ENCODE measurements at places on chromosomes 16 and 17.
A peak's percentile ranks its signal among the peaks of the same experiment; 100 is the strongest.

DNA sequence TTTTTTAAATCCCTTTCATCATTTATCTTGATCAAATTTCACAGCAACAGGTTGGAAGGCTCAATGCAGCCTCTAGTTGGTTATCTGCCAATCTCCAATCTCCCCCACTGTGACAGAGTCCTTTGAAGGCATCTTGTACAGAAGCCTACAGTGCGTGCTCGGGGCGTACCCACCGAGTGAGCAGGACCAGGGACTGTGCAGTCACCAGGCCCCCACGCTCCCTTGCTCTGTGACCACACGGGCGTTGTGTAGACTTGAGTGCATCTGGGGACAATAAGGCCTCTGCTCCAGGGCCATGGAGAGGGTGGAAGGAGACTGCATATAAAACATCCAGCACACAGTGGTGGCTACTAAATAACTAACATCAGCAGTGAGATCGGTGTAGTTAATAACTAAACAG, 63.4 kb downstream of the GTF3C1 start:
- DNase-seq: no peak

DNA sequence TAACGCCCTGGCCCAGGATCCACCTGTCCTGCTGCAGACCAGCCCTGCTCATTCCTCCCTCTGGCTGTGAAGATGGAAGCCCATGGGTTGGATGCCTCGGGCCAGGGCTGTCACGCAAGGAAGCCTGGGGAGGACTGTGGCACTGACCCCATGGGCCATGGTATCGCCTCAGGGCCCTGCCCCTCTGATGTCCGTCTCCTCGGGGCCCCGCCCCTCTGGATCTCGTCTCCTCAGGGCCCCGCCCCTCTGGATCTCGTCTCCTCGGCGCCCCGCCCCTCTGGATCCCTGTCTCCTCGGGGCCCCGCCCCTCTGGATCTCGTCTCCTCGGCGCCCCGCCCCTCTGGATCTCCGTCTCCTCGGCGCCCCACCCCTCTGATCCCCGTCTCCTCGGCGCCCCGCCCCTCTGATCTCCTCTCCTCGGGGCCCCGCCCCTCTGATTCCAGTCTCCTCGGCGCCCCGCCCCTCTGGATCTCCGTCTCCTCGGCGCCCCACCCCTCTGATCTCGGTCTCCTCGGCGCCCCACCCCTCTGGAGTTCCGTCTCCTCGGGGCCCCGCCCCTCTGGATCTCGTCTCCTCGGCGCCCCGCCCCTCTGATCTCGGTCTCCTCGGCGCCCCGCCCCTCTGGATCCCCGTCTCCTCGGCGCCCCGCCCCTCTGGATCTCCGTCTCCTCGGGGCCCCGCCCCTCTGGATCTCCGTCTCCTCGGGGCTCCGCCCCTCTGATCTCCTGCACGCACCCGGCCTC, 24.0 kb downstream of the METRNL start:
- no peak for DNase-seq

GRCh38 chr17:550041-550398, 164.6 kb downstream of the VPS53 start:
- DNase-seq: peak; percentile 14

GRCh38 chr17:49050611-49051010, 53.4 kb downstream of the IGF2BP1 start:
- DNase-seq: no peak

DNA sequence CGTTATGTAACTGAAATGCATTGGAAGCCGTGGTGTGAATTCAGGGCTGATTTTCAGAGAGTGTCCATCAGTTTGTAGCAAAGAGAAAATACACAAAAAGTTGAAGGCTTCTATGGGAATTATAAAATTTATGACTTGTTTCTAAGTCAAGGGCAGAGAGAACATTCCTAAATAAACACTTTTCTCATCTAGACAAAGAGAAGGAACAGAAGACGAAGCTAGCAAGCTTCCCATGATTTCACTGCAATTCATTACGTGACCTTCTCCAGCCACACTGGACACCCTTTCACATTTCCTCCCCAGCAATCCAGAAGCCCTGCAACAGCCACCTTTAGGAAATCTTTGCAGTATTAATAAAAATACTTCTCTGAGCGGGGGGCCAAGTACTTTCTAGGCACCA, 67.8 kb downstream of the TMEM100 start:
- DNase-seq: no peak

GRCh38 chr17:31283841-31284240, 13.2 kb downstream of the OMG start:
- no peak for DNase-seq

- peak; percentile 77 for DNase-seq
Measured at GRCh38 chr17:81641825-81642489, 5.0 kb downstream of the TSPAN10 start.

DNA sequence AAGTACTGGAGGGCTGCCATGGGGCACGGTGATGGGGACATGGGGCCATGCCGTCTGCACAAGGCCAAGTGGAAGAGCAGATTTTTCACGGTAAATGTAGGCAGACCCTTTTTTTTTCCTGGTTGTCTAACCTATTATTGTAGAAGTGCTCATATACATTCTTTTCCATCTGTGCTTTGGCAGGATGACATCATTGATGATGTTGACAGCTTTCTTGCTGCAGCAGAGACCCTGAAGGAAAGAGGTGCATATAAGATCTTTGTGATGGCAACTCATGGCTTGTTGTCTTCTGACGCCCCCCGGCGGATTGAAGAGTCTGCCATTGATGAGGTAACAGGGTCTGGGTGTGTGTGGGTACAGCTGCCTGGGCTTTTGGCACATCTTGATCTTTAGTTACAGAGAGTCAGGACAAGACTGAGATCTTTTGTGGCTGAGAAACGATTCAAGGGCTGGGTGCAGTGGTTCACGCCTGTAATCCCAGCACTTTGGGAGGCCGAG, 23.3 kb upstream of the SLC5A10 start:
- DNase-seq: no peak

- no peak for DNase-seq
Measured at GRCh38 chr17:7747635-7748071, 30.1 kb downstream of the DNAH2 start.

GRCh38 chr17:50255766-50256635, 18.3 kb upstream of the TMEM92 start:
- DNase-seq: no peak

- DNase-seq: no peak
Measured at GRCh38 chr16:87350681-87351319, 32.8 kb downstream of the FBXO31 start.

GRCh38 chr16:10594312-10594950, 14.0 kb upstream of the EMP2 start:
- DNase-seq: no peak

- DNase-seq: no peak
Measured at GRCh38 chr17:5545051-5545987, 39.0 kb downstream of the NLRP1 start.

DNA sequence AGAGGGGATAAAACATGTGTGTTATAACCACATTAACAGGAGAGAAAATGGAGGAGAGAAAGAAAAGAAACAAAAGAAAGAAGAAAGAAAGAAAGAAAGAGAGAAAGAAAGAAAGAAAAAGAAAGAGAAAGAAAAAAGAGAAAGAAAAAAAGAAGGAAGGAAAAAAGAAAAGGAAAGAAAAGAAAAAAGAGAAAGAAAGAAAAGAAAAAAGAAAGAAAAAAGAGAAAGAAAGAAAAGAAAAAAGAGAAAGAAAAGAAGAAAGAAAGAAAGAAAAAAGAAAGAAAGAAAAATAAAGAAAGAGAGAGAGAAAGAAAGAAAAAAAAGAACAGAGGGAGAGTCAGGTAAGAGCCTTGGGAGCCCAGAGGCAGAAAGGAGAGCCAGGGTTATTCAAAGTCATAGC, 446.6 kb upstream of the ASIC2 start:
- DNase-seq: no peak

GRCh38 chr16:11390573-11391495, 45.6 kb downstream of the RMI2 start:
- no peak for DNase-seq

DNA sequence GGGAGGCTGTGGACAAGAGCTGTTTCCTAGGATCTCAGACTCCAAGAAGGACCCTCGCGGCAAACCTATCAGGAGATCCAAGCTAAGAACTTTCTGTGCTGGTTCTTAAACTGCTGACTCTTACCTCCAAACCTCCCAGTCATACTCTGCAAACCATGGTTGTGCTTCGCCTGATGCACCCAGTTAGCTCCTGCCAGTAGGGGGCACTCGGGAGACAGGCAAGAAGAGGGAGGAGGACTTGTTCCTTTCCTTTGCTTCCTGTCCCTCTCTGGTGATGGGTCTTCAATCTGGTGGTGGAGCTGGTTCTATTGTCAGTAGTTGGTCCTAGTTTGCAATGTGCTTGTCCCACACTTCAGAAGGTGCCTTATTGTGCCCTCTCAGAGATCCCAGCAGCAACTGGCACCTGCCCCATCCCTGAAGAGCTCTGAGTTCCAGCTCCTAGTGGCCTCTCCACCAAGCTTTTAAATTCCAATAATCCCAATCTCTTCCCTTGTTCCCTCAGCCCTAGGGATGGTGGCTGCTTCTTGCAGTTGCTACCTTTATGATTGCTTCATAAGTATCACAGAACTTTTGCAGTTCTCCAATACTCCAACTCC, 113.5 kb upstream of the RPL38 start:
- peak; percentile 11 for DNase-seq

GRCh38 chr16:51184702-51185433, 33.8 kb upstream of the SALL1 start:
- DNase-seq: no peak

DNA sequence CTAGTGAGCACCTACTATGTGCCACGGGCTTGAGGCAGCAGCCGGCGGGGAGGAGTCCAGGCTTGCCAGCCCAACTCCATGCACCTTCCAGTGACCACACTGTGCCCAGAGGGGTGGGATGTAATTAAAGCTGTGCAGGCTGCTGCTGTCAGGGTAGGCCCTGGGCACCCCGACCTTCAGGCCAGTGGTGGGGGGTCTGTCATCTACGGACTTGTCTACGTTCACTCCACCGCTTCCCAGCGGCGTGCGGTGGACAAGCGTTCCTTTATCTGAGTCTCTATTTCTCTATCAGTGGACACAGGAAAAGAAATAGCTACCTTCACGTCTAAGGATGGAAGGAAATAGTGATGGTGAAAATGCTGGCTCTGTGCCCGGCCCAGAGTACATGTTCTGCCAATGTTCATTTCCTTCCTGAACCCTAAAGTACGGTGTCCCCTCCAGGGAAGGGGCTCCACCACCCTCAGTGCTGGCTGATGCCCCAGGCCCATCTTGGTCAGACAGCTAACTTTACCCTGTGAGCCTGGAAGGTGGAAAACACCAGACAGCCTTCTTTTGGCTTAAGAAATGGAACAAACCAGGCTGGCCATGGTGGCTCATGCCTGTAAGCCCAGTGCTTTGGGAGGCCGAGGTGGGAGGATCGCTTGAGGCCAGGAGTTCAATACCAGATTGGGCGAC, 135.2 kb downstream of the SDK2 start:
- no peak for DNase-seq

GRCh38 chr17:68941761-68942160, 13.4 kb downstream of the ABCA8 start:
- no peak for DNase-seq

- DNase-seq: no peak
Measured at GRCh38 chr17:76120658-76121008, 17.0 kb upstream of the EXOC7 start.

DNA sequence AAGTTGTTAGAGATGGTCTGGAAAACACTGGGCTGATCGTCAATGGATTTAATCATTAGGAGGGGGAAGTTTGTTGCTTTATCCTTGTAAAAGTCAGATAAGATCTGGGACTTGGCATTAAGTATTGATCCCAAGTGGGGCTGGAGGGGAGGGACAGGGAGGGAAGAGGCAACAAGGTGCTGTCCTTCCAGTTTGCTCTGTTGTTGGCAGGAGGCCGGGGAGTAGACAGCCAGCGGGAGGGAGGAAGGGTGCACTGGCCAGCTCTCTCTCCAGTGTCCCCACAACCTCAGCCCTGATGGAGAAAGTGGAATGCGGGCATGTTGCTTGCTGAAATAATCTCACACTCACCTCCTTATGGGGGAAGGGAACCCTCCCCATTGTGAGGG, 210.2 kb downstream of the CCDC182 start:
- no peak for DNase-seq

DNA sequence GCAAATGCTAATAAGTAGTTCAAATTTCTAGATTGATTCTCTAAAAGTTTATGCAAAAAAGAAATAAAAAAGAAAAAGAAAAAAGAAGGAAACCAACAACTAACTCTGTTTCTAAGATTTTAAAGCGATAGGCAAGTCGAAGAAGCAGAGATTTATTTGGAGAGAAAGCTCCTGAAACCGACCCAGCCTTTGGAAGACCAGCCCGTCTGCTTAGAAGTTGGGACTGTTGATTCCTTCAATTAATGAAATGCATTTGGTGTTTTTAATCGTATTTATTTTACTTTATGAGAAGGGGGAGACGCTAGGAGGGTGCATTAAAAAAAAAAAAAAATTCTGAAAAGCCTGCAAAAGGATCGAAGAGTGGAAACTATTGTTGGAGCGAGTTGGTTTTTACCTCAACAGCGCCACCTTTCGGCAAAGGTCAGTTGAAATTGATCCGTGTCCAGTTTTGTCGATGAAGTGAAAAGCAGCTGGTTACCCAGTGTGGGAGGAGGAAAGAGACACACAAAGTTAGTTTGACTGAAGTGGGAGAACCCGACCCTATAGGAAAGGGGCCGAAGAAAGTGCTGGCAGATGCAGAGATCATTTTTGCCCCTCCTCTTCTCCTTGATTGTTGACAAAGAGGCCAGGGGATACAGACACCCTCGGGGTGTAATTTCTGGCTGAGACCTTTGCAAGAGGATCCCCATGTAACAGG, 1.5 kb upstream of the MAF start:
- DNase-seq: peak; percentile 53

DNA sequence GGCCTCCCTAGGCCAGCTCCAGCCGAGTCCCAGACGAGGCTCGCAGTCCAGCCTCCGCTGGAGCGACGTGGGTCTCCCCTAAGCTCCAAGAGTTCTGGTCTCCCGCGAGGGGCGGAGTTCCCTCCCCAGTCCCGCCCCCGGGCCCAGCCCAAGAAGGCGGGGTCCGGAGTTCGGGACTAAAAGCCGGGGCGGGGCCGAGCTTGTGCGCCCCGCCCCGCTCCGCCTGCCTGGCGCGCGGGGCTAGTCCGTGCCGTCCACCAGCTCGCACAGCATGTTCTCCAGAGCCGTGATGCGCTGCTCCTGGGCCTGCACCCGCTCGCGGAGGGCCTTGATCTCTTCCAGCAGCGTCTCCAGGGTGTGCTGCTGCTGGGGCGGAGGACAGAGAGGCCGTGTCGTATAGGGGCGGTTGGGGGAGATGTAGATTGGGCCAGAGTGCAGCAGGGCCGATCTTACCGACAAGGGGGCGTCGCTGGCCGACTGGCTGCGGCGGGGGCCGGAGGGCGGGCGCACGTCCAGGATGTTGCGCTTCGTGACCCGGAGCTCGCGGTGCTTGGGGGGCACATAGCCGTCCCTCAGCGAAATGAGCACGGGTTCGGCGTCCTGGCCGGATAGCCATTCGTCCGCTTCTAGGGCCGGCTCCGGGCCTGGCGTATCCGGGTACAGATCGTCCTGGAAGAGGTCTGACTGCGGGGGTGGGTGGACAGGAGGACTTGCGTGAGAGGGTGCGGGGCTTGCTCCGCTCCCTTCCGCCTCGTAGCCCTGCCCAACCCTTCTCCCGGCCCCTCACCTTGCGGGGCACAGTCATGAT, 7.0 kb downstream of the CORO6 start:
- DNase-seq: no peak

DNA sequence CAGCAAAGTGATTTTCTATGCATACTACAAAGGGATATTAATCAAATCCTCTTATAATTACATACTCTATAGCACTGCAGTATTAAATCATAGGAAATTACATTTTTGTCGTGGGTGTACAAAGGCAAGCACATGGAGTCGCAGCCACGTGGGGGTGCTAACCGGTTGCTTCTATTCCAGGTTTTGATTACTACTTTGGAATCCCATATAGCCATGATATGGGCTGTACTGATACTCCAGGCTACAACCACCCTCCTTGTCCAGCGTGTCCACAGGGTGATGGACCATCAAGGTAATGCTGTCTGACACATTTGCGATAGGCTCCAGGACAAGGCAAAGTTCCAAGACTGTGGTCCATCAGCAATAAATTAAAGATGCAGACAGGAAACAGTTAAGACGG, 60.1 kb downstream of the ARSG start:
- no peak for DNase-seq

All from RCC 7860 (cell line).